ENCODE measurements at places on chromosomes 3 and 15.

DNA sequence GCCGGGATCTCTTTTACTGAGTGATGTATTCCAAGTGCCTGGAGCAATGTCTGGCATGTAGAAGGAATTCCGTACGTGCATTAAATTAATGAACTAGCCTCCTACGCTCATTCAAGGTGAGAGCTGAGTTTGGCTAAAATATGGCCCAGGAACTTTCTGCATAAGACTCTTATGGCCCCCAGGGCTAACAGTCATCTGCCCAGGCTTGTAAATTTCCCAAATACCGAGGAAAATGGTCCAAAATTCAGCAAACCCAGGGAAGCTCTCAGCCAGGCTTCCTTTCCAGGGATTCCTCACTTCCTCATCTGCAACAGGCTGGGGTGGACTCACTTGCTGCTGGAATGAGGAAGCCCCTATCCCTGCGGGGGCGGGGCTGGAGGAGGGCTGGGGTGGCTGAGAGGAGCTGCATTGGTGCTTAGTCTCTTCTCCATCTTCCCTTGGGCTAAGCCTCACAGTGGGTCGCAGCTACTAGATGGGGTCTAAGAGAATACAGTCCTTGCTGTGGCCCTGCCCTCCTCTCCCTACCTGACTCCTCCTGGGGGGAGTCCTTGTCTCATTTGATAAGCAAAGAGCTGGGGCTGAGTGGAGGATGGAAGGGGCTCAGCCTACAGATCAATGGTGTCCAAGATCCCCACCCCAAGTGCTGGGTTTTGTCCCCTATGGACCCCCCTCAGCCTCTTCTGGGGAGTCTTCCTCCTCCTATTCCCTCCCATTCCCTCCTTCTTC is 28.5 kb upstream of the APOD start:
- DNase-seq, result peak; percentile 62

DNA sequence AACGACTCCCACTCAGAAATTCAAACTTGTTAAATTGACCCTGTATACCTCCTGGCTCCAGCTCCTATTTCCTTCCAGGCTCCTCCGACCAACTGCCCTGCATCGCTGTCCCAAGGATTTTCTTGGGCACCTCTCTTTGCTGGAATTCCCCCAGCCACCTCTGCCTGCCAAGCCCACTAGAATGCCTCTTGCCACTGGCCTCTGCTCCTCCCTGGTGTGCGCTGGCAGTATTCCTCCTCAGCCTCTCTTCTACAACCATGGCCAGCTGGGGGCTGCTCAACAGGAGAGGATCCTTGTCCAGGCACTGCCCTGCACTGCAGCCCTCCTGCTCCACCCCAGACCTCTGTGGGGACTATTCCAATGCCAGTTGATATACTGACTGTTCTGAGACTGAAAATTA is 7.4 kb downstream of the WNT7A start:
- DNase-seq, result no peak

GRCh38 chr3:112675943-112676535 is 35.1 kb upstream of the CCDC80 start:
- DNase-seq, result no peak

- no peak for DNase-seq
Observed at GRCh38 chr3:159761369-159761768, 227.3 kb upstream of the IL12A start.

DNA sequence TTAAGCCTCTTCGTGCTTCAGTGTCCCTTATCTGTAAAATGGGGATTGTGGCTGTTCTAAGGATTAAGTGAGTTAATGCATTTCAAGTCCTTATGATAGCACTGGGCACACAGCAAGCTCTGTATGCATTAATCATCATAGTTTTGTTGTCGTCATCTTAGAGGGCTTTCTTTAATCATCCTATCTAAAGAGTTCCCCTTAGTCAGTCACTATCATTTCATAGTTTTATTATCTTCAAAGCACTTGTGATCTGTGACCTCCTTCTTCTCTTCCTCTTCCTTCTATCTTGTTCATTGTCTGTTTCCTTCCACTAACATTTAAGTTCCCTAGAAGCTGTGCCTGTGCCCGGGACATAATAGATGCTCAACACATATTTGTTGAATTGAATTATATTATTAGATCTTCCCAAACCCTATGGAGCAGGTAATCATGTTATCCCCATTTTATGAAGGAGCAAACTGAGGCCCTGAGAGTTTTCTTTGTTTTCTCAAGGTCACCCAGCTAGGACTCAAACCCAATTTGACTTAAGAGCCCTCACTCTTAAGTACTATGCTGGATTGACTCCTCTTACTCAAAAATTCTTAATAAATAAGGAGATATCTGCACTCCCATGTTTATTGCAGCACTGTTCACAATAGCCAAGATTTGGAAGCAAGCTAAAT is 24.1 kb downstream of the DUOX2 start:
- DNase-seq, result no peak

DNA sequence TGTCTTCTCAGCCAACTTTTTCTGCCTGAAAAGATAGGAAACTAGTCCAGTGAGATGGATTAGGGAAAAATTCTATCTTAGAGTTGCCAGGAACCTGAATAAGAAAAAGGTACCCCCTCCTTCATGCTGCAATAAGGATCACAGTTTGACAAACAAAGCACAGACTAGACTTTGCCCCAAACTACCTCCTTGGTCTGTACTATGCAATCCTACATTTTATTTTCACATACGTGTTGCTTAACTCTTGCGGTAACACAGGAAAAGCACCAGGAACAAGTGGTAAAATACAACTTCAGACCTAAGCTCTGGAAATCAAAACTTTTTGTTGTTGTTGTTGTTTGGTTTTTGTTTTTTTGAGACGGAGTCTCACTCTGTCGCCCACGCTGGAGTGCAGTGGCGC is 11.3 kb upstream of the IL12A start:
- DNase-seq, result no peak

- DNase-seq, result no peak
Observed at GRCh38 chr3:177294221-177294620, 96.9 kb upstream of the TBL1XR1 start.

GRCh38 chr3:177174607-177175170 is 22.6 kb downstream of the TBL1XR1 start:
- no peak for DNase-seq

DNA sequence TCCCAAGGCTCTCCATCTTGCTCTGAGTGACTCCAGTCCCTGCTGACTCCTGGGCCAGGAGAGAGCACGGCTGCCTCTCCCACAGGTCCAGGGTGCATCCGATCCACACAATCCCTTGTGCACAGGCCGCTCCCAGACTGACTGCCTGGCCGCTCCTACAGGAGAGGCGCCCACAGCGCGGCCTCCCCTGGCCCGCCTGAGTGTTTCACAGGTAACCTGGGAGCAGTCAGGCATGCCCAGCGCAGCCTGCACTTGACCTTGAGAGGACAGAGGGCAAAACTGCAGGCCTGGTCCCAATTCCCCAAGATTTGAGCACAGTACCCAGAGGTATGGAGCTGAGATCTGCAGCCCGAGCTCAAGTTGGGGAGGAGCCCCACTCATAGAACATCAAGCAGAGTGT is 490.2 kb downstream of the CNTN6 start:
- DNase-seq, result no peak

DNA sequence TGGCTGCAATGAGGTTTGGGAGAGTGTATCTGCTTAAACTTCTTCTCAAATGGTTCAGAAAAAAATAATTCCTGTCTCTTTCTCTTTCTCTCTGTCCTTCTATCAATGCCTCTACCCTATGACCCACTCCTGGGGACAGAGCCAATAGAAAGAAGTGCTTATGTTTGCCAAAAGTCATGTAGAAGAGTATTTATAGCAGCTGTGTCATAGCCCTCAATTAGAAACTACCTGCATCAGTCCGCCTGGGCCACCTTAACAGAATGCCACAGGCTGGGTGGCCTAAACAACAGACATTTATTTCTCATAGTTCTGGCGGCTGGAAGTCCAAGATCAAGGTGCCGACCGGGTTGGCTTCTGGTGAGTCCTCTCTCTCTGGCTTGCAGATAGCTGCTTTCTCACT is 92.5 kb downstream of the HMG20A start:
- no peak for DNase-seq

GRCh38 chr3:84724877-84725276 is 233.9 kb upstream of the CADM2 start:
- DNase-seq, result peak; percentile 49

- DNase-seq, result peak; percentile 80
Observed at GRCh38 chr3:51929420-51930003, 12.2 kb downstream of the RRP9 start.

- no peak for DNase-seq
Observed at GRCh38 chr3:126147147-126147931, 33.0 kb downstream of the ALDH1L1 start.

- DNase-seq, result no peak
Observed at GRCh38 chr3:98982351-98982750, 80.9 kb upstream of the DCBLD2 start.

DNA sequence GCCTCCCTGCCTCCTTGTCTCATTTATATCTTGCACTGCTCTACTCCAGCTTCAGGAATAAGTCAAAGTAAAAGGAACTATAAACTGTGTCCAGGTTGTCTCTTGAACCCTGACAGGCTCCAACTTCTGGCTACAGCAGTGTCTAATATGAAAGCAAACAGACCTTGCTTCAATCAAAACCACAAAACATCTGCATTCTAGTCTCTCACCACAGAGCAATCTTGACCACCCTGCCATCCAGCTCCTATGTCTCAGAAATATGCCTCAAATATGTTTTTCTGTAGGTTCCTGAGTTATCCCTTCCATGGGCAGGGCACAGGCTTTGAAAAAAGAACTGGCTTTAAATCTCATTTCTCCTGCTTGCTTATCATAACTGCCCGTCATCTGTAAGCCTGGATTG is 13.0 kb upstream of the RAMAC start:
- DNase-seq, result peak; percentile 37

DNA sequence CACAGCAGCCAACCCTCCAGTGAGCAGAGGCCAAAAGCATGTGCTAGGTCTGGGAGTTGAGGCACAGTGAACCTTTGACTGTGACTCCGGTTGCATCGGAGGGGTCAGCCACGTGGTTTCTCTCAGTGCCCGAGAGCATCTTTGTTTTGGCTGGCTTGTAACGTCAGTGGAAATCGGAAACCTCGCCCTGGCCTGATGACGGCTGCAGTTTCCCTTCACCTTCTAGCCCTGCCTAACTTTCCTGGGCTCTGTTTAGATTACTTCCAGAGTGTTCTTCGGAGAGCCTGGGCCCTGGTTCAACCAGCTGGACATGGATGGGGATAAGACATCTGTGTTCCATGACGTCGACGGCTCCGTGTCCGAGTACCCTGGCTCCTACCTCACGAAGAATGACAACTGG is 56.6 kb downstream of the MESD start:
- no peak for DNase-seq

DNA sequence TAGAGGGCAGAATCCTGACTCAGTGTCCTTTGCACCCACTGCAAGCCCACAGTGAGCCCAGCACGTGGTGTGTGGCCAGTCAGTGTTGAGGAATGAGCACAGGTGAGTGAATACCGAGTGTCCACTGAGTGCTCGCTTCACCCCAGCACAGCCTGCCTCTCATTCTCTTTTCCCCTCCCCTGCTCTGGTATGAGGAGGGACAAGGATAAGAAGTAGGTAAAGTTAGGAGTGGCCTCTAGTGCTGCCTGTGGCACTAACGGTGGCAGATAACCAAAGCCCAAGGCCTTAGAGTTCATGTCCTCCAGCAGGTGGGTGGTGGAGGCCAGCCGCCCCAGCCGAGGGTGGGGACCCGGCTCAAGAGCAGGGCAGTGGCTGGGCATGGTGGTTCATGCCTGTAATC is 38.0 kb downstream of the PRKCD start:
- DNase-seq, result no peak

DNA sequence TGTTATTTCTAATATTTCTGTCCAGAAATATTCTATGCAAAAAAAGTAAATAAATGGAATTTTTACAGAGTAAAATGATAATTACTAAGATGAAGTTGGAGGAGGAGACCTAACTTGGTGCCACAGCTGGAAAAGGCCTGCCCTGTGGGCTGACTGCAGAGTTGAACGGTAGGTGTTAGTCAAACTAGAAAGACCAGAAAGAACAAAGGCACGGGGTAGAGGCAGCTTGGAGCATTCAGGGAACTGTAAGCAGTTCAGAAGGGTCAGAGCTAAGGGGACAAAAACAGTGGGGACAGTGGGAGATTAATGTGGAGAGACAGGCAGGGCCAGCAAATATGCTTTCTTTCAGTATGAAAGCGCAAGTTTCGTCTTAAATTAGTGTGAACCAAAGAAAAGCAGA is 39.3 kb upstream of the PTPRG start:
- DNase-seq, result no peak

GRCh38 chr3:135325096-135325495 is 530.0 kb downstream of the EPHB1 start:
- no peak for DNase-seq

DNA sequence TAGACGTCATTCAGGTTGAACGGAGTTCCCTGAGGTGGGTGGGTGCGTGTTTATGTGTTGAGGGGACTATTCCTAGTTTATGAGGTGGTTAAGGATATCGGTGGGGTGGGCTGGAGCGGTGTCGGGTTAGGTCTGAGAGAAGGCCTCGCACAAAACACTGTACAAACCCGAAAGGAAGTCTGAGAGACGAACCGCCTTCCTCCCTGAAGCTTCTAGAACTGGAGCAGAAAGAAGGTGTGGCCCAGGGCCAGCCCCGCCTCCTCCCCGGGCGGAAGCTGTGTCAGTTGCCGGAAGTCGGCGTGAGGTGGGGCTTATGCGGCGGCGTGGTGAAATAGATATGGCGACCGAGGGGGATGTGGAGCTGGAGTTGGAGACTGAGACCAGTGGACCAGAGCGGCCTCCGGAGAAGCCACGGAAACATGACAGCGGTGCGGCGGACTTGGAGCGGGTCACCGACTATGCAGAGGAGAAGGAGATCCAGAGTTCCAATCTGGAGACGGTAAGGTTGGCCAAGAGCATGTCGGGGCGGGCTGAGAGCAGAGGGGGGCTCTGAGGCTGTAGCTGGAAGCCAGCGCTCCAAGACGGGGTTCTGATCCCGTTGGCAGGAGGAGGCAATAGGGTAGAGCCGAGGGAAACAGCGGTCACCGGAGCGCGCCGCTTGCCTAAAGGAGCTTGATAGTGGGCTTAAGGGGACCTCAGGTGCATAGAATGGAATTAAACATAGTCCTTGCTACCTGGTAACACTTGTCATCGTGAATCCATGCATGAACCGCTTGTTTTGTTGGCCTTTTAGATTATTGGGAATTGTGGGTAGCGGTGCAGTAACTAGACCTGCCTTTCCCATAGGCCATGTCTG is at the start of gene HYPK:
HYPK (plus strand) TSS at position 314 of the 856 bp plus-strand sequence; CDS start at position 338, 24 bp downstream.
- peak; percentile 95 for DNase-seq

GRCh38 chr3:14461748-14462324 is 59.4 kb downstream of the SLC6A6 start:
- peak; percentile 61 for DNase-seq

DNA sequence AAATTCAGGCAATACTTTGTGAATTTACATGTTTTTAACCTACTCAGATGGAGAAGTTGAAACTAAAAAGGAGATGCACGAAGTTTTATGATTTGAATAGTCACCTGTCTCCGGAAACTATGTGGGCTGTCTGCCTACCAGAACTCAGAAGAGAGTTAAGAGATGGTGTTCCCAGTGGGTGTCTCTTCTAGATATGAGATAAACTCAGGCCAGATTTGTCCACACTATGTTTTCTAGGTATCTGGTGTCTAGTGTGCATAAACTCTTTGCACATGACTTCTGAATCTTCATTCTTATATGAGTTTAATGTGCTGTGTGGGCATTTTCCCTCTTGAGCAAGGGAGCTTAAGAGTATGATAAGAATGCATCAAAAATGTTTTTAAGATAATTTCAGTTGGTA is 222.8 kb downstream of the FOXP1 start:
- DNase-seq, result no peak

- DNase-seq, result peak; percentile 75
Observed at GRCh38 chr3:193842029-193842798, 249.2 kb downstream of the OPA1 start.

Data from KBM-7 (cell line).